Astrocyte of the hippocampus (primary cell): ENCODE measurements at places on chromosomes 16 and 17.
A peak's percentile ranks its signal among the peaks of the same experiment; 100 is the strongest.

GRCh38 chr17:28219771-28220170, 99.2 kb upstream of the TMEM97 start:
- no peak for DNase-seq

GRCh38 chr16:179211-180092, 807 bp upstream of the HBQ1 start:
- no peak for DNase-seq

DNA sequence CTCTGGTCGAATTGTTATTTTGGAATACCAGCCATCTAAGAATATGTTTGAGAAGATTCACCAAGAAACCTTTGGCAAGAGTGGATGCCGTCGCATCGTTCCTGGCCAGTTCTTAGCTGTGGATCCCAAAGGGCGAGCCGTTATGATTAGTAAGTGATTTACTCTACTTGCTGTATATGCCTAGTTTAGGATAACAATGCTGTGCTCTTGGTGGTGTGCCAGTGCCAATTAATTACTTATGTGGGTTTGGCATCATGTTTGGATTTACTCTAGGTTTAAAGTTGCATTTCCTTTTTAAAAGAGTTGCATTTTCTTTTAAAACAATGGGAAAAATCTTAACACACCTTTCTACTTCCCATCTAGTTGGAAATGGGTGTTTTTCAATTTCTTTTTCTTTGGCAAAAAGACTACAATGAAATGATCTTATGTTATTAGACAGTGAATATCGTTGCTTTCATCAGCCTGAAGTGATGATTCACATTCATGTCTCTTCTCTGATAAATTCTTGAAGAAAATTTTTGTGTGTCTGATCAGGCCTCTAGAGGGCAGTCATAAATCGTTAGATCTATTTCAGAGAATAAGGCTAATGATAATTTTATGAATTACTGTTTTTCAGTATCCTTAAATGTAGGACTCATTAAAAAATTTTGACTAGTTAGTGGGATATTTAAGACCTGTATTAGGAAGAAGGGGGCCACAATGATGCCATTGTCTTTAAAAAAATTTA, 5.6 kb downstream of the SF3B3 start:
- DNase-seq = peak; percentile 56

DNA sequence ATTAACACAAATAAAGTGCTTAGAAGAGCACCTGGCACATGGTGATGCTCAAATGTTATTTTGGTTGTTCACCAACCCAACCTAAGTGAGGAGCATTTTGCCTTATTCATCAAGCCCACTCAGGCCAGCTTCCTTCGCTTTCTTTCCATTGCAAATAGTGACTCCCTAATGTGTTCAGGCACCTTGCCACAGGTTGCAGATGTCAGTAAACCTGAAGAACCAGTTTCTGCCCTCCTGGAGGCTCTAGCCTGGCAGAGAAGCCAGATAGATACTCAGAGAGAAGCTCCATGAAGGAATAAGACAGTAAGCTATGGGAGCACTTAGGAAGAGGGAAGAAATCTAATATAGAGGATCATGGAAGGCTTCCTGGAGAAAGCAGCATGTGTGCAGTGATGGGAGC, 23.9 kb downstream of the GPR139 start:
- no peak for DNase-seq

- DNase-seq = no peak
Observed at GRCh38 chr16:81861915-81862314, 82.8 kb downstream of the PLCG2 start.

- DNase-seq = peak; percentile 77
Observed at GRCh38 chr16:80375973-80376372, 164.8 kb upstream of the DYNLRB2 start.

DNA sequence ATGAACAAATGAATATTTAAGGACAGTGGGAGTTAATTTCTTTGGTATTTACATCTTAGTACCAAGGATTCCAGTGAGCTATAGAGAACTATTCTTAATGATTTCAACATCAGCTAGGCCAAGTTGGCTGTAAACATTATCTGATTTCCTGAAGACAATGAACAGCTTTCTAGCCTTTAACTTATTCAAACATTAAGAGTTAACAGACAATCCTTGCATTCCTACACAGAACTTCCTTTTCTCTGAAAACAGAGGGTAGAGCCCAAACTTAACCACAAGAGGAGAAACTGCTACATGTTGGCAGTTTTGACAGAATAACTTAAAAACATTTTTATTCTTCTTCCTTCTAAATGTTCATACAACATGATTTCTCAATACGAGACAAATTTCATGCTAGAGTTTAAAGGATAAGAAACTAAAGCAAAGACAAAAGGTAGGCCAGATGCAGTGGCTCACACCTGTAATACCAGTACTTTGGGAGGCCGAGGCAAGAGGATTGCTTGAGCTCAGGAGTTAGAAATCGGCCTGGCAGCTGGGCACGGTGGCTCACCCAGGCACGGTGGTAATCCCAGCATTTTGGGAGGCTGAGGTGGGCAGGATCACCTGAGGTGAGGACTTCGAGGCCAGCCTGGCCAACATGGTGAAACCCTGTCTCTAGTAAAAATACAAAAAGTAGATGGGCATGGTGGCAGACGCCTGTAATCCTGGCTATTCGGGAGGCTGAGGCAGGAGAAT, 4.4 kb downstream of the CRLF3 start:
- DNase-seq = no peak

- DNase-seq = no peak
Observed at GRCh38 chr16:11743308-11744074, 834 bp upstream of the TXNDC11 start.

GRCh38 chr17:77441130-77441920, 300.6 kb downstream of the SEC14L1 start:
- no peak for DNase-seq

DNA sequence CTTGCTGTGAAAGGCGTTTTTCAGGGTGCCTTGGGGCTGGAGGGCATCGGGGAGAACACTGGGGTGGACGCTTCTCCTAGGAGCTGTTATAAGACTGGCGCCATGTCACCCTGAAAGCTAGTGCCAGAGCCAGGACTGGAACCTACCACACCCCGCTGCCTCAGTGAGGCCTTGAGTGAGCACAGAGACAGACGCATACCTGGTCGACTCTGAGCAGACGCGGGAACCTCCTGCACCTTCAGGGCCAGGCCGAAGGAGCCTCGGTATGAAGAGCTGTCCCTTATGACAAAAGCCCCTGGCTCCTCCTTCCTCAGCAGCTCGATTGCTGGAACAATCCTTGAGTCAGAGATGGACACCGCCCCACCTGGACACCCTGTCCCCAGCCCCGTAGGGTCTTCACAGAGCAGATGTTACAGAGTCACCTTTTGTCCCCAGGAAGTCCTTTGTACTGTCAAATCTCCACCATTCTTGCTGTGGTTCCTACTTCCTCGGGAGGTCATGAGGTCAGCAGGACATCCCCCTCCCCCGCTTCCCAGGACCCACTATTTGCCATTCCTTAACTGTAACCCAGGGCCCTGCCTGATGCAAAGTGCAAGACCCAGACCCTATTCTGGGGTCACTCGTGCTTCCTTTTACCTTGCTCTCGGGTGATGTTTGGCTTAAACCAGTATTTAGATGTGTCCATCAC, 17.0 kb downstream of the TNS4 start:
- no peak for DNase-seq

- DNase-seq = peak; percentile 43
Observed at GRCh38 chr16:82630219-82630618, 3.5 kb downstream of the CDH13 start.

DNA sequence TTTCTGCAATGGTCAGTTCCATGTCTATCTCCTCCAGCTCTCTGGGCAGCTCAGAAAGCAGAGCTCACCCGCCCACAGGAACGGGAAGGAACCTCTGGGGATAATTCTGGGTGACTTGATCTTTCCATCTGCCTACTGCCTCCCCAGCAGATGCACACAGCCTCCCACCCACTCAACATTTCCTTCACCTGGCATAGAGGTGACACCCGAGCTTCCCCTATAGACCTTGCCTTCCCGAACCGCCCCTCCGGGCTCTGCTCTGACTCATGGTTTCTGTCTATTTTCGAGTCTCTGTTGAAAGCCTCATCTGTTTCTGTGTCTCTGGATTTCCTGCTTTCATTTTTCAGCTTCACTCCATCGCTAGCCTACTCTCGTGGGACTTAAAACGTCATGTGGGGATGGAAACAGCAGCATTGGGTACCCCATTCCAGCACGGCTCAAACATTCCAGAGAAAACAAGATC, 11.4 kb downstream of the GGA3 start:
- DNase-seq = no peak

DNA sequence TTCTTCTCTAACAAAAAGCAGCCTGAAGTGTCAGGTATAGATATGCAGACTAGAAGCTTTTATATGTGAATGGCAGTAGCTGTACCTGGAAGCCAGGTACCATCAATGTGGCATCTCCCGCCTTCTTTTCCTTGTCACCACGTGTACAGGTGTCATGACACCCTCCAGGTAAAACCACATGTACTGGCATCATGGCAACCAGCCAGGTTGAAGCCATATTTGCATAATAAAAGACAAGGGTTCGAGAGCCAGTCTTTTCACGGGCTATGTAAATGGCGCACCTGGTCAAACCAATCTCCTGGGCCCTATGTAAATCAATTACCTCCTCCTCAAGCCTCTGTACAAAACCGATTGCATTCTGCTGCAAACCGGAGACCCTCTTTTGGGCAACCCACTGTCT, 541.3 kb downstream of the CDH11 start:
- DNase-seq = no peak

- DNase-seq = peak; percentile 68
Observed at GRCh38 chr16:86668136-86668910, 90.0 kb downstream of the FOXL1 start.

GRCh38 chr16:81711657-81712319, 67.3 kb upstream of the PLCG2 start:
- peak; percentile 96 for DNase-seq

DNA sequence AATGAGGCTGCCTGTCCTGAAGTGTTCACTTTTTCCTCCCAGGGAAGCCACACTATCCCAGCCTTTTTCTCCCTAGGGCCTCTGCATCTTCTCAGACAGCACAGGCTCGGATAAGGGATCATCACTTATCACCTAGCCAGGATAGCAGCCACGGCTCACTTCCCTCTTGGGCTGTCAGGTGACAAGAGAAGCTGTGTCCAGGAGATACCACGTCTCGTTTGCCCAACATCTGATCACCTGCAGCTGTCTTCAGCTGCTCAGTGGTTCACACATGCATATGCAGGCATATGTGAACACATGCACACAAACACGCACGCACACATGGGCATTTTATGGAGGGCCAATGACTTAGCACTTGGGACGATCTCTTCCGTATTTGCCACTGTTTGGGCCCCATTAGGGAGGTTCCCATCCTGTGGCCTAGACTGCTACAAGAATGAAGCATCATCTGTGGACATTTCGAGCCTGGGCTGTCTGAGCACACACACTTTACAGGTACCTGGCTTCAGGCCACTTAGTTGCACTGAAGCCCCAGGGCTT, 32.4 kb upstream of the ADORA2B start:
- DNase-seq = no peak

DNA sequence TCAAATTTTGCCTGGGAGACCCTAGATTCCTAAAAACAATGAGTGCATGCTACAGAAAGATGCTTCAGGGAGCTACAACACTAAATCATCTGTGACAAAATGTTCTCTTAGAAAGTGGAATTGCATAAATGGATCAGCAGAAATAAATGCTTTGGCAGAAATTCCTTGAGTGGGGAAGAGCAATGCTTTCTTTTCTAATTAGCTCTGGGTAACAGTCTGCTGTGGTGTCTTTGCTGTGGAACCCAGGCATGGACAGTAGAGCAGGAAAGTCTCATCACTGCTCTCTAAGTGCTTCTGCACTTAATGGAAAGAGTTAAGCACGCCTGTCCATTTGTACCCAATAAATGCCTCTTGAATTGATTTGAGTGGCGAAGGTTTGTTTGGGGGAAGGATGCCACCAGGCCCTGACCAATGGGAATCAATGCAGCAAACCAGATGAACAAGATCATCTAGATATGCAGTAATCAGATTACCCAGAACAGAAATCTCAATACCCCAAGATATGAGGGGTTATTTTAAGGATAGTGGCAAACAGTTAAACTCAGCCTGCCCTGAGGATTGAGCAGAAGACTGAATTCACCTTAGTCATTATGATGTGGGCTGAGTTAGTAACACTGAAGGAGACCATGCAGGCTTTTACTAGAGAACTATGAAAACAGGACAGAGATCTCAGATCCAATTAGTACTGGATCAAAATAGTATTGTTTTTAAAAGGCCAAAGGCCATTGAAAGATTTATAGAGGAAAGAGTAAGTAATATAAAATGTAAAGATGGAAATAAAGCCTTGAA, 13.6 kb downstream of the HLF start:
- DNase-seq = no peak

GRCh38 chr16:81928271-81928918, 82.9 kb downstream of the SDR42E1 start:
- DNase-seq = no peak

- no peak for DNase-seq
Observed at GRCh38 chr16:31706318-31706717, 167.3 kb upstream of the ZNF267 start.

- DNase-seq = peak; percentile 73
Observed at GRCh38 chr17:38584350-38584925, 21.3 kb downstream of the SRCIN1 start.

- DNase-seq = no peak
Observed at GRCh38 chr16:28477311-28477920, 5.3 kb upstream of the NPIPB7 start.

DNA sequence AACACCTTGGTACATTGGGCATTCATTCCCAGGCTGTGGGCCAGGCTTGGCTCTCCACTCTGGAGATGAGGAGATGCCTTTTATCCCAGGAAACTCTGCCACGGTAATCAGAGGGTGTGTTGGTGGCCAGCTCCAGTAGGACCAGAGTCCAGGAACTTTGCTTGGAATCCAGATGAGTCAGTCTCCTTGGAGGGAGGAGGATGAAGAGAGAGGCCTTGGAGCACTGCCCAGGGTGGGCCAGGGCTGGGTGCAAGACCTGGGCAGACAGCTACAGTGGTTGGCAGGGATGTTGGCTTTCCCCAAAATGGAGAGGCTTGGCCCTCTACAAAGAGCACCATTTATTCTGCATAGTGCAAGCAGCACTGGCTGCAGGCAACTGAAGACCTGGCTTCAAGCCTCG, 209.0 kb downstream of the RGS9 start:
- peak; percentile 43 for DNase-seq

DNA sequence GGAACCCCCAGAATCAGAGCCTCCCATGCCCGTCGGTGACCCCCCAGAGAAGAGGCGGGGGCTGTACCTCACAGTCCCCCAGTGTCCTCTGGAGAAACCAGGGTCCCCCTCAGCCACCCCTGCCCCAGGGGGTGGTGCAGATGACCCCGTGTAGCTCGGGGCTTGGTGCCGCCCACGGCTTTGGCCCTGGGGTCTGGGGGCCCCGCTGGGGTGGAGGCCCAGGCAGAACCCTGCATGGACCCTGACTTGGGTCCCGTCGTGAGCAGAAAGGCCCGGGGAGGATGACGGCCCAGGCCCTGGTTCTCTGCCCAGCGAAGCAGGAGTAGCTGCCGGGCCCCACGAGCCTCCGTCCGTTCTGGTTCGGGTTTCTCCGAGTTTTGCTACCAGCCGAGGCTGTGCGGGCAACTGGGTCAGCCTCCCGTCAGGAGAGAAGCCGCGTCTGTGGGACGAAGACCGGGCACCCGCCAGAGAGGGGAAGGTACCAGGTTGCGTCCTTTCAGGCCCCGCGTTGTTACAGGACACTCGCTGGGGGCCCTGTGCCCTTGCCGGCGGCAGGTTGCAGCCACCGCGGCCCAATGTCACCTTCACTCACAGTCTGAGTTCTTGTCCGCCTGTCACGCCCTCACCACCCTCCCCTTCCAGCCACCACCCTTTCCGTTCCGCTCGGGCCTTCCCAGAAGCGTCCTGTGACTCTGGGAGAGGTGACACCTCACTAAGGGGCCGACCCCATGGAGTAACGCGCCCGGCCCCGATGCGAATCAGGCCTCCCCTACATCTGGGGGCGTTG, 4.0 kb downstream of the TPSG1 start:
- no peak for DNase-seq

GRCh38 chr16:3965781-3966582, 85.5 kb upstream of the CREBBP start:
- DNase-seq = no peak
